Stimulated activated CD8-positive, alpha-beta memory T cell treated with anti-CD3 and anti-CD28 coated beads, Interleukin-7, amount 100 ng/mL, for 1 hour (primary cell): ENCODE measurements at places on chromosomes 2 and 18.

DNA sequence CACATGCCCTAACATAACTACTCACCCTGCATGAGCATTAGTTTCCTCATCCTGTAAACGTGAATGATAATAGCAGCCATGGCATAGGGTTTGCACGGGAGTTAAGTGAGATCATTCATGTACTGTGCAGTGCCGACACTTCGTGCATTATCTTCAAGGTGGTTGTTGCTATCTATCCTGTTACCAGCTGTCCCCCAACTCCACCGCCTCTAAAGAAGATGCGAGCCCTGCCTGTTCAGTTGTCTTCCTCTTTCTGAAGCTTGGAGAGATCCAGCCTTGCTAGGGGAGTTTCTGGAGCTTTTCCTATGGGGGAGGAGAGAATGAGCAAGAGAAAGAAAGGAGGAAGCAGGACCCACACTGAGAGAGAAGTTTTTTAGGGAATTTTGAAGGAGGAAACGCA lies 34.4 kb downstream of the YPEL5 start:
- DNase-seq, result no peak

DNA sequence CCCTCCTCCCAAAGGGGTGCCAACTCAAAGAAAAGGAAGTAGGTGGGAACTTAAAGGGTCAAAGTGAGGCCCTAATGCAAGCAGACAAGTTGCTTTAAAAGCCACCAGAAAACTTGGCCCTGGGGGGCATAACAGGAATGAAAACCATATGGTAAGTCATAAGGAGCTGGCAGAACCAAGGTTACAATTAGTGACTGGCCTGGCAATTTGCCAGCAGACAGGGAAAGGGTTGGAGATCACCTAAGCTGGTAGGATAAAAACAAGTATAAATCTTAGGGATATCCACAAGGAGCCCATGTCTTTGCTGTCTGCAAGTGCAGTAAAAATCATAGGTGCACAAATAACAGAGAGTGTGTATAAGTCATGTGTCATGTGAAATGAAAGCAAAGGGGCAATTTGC lies 256.7 kb upstream of the LRRTM4 start:
- no peak for DNase-seq

- DNase-seq, result no peak
These were observed 9.7 kb downstream of the GPR55 start for GRCh38 chr2:230915319-230915718.

DNA sequence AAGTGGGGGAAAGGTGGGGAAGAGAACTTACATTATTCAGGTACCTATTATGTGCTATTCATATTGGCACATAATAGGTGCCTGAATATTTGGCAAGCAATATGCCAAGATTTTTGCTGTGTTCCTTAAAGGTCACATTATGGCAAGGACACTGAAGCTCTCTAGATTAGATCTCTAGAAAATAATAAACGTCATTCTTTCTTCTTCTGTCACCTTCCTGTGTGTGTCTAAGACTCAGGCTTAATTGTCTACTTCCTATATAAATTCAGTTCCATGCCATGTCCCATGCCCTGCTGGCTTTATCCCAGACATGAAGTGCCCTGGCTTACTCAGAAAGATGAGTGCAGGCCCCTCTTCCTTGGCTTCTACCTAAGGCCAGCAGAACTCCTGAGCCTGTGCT lies 191.1 kb upstream of the CTAGE1 start:
- no peak for DNase-seq

- DNase-seq, result no peak
These were observed 72.8 kb upstream of the TAF1B start for GRCh38 chr2:9770308-9771100.

DNA sequence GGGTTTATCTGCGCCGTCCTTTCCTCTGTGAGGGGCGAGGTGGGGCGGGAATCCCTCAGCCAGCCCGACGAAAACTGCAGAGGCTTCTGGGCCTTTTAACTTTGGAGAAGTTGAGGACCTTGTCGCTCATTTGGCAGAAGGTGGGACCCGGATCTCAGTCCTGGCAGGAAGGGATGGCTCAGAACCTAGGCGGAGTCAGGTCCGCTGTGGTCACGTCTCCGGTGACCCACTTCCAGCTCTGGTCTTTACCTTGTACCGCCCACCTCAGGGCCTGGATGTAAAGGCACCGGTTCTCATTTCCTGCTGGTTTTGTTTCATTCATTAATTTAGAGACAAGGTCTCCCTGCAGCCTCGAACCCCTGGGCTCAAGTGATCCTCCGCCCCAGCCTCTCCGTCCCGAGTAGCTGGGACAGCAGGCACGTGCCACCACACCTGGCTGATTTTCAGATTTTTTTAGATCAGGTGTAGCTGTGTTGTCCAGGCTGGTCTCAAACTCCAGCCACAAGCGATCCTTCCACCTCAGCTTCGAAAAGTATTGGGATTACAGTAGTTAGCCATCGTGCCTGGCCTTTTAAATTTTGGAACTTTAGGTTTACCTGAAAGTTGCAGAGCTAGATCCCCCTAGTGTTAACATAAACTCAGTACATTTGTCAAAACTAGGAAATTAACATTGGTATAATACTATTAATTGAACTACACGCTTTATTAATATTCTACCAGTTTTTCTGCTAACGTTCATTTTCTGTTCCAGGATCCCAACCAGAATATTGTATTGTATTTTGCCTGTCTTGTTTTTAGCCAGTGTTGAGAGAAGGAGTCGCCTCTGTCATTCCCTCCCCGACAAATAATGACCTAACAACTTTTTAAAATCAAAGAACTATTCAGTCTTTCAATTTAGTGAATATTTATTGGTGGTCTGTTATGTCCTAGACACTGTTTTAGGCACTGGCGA lies 852 bp downstream of the POLI start:
- DNase-seq, result no peak
